ENCODE measurements at places on chromosomes 2 and 18.

- no peak for DNase-seq
Observed at GRCh38 chr2:47456851-47457250, 53.9 kb downstream of the MSH2 start.

GRCh38 chr2:15061268-15061667 lies 428.8 kb downstream of the LRATD1 start:
- DNase-seq, result no peak

DNA sequence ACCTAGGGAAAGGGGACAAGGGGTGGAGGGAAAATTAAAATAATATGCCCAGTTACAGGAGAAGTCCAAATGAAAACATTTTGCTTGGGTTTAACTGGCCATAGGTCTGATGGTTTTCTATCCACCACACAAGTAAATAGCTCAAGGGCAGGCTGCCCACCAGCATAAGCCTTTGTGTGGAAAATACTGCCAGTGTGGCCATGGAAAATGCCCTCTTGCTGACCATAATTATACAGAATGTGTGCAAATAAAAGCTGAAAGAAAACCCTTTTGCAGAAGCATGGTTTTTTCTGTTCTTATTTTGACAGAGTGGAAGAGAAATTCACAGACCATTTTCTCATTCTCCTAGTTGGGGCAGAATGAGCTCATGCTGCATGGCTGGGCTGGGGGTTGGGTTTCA lies 111.3 kb upstream of the SIX2 start:
- no peak for DNase-seq

GRCh38 chr2:136133586-136133985 lies 15.6 kb upstream of the CXCR4 start:
- no peak for DNase-seq

DNA sequence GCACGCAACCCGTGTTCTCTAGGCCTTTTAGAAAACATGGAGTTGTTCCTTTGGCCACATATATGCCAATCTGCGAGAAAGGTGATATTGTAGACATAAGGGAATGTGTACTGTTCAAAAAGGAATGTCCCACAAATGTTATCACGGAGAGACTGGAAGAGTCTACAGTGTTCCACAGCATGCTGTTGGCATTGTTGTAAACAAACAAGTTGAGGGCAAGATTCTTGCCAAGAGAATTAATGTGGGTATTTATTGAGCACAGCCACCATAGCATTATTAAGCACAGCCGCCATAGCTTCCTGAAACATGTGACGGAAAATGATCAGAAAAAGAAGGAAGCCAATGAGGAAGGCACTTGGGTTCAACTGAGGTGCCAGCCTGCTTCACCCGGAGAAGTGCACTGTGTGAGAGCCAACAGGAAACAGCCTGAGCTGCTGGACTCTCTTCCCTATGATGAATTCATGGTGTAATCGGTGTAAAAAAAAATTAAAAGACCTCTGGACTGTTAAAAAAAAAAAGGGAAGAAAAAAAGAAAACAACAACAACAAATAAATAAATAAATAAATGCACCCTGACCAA lies 29.0 kb upstream of the REL start:
- DNase-seq, result no peak

- peak; percentile 21 for DNase-seq
Observed at GRCh38 chr2:45993476-45993991, 303.7 kb upstream of the EPAS1 start.

GRCh38 chr18:43916984-43917383 lies 639.7 kb upstream of the SYT4 start:
- no peak for DNase-seq

GRCh38 chr2:126753501-126754212 lies 97.7 kb downstream of the GYPC start:
- DNase-seq, result no peak

DNA sequence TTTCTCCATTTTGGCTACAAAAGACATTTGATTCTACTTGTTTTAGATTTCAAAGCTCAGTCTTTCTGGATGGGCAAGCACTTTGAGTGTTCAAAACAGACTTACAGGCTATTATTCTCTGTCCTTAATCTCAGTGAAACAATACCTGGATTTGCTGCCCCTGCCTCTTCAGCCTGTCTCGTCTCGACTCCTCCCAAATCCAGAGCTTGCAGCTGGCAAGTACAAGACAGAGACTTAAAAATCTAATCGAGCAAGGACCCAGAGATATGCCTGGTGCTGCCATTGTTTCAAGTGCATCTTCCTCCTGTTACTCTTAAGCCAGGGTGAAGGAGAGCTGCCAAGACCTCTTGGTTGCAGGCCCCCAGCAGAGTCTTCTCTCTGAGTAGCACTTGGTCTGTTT lies 59.2 kb downstream of the LRRC30 start:
- DNase-seq, result no peak

GRCh38 chr2:164512871-164513270 lies 108.4 kb downstream of the GRB14 start:
- no peak for DNase-seq

- DNase-seq, result no peak
Observed at GRCh38 chr18:74841248-74841647, 243.6 kb downstream of the ZNF407 start.

DNA sequence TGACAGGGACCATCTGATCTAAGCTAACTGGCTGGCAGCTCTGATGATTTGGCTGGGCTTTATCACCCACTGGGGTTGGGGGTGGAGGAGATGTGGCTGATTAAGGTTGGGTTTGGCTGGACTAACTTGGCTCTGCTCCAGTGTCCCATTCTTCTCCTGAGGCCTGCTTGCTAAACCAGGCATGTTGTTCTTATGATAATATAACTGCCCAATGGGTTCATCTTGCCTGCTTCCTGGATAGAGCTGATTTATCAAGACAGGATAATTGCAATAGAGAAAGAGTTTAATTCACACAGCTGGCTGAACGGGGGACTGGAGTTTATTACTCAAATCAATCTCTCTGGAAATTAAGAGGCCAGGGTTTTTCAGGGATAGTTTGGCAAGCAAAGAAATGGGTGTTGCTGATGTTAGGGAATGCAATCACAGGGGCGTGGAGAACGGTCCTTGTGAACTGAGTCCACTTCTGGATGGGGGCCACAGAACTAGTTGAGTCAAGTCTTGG lies 150.4 kb downstream of the PTH2R start:
- DNase-seq, result no peak

DNA sequence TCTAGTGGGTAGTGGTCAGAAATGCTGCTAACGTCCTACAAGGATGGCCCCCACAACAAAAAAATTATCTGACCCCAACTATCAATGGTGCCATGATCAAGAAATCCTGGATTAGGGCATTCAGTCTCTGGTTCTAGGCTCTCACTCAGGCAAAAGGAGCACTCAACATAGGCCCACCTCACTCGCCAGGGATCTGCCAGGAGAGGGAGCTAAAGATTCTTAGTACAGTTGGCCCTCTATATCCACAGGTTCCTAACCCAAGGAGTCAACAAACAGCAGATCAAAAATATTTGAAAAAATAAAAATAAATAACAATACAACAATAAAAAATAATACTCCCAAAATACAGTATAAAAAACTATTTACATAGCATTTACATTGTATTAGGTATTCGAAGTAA lies 10.0 kb downstream of the SLC4A5 start:
- no peak for DNase-seq

DNA sequence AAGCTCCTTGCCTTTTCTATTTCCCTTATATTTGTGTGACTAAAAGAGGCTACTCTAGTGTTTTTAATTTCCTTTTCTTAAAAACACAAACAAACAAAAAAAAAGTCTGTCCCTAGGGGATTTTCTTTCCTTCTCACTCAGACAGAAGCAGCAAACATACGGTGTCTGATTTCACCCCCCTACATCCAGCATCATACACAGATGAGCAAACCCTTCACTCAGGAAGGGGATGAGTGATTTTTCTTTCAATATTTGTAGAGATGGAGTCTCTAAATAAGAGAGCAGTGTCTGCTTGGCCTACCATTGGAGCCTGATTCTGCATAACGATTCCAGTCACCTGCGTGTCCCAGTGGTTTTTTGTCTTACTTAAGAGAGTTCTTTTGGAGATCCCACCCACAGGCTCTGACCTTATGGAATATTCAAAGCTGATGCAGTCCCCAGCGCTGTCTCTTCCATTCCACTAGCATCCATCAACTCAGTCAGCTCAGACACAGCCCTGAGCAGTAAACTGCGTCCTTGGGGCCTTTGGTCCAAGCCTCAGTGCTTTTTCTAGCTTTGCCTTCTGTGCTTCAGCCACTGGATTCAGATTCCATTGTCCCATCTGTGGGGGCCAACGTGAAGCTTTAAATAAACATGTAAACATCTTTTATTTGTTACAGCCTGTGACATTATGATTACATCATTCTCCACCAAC lies 52.6 kb upstream of the TPO start:
- DNase-seq, result no peak

DNA sequence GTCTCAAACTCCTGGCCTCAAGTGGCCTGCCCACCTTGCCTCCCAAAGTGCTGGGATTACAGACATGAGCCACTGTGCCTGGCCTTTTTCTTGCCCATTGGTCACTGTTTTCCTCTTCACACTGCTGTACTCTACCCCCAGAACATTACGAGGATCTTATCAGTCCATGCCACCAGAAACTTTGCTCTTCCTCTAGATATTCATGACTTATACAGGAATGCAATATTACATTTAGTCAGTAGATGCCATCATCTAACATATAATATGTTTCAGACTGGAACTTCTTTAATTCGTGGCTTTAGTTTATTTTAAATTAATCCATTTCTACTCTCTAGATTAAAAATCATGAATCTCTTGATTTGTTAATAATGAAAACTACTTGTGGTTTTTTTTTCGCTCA lies 135.5 kb downstream of the COMMD1 start:
- no peak for DNase-seq

GRCh38 chr2:168245074-168245825 lies 2.1 kb downstream of the STK39 start:
- DNase-seq, result no peak

- DNase-seq, result no peak
Observed at GRCh38 chr2:70480468-70480867, 73.2 kb downstream of the TGFA start.

GRCh38 chr2:167733747-167734146 lies 513.6 kb downstream of the STK39 start:
- no peak for DNase-seq

- DNase-seq, result no peak
Observed at GRCh38 chr2:118761771-118762170, 85.7 kb downstream of the EN1 start.

GRCh38 chr2:233264667-233265066 lies 13.2 kb downstream of the ATG16L1 start:
- no peak for DNase-seq

DNA sequence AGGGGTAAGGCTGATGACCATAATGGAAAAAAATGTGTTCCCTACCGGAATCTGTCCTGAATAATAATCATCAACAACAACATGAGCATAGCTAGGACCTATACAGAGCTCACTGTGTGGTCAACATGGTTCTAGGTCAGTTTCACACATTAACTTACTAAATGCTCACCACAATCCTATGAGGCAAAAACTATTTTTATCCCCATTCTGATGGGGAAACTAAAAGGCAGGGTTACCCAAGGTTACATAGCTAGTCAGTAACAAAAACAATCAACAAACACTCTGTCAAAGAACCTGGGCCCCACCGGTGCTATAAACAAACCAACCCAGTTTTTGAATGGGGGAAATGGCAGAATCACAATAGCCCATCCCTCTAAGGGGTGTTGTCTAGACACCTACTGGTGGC lies 40.1 kb downstream of the AOX1 start:
- DNase-seq, result no peak

- DNase-seq, result no peak
Observed at GRCh38 chr2:186683341-186683740, 10.5 kb upstream of the FAM171B start.

GRCh38 chr2:226865273-226865672 lies 29.4 kb downstream of the RHBDD1 start:
- DNase-seq, result no peak

DNA sequence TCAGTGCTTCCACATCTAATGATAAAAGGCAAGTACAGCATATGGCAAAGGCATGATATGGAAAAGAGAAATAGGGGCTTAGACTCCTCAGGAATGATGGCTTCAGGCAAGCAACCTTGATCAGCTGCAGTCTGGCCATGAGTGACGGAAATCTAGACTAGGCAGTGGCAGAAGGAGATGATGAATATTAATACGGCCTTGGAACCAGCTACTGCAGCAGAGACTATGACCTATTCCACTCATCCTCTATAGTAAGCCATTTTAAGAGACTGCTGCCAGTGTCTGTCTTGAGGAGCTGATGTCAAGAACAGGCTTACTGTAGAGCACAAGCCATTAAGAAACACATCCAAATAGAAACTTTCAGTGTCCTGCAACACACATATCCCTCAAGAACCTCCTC lies 23.7 kb downstream of the ASXL2 start:
- no peak for DNase-seq

DNA sequence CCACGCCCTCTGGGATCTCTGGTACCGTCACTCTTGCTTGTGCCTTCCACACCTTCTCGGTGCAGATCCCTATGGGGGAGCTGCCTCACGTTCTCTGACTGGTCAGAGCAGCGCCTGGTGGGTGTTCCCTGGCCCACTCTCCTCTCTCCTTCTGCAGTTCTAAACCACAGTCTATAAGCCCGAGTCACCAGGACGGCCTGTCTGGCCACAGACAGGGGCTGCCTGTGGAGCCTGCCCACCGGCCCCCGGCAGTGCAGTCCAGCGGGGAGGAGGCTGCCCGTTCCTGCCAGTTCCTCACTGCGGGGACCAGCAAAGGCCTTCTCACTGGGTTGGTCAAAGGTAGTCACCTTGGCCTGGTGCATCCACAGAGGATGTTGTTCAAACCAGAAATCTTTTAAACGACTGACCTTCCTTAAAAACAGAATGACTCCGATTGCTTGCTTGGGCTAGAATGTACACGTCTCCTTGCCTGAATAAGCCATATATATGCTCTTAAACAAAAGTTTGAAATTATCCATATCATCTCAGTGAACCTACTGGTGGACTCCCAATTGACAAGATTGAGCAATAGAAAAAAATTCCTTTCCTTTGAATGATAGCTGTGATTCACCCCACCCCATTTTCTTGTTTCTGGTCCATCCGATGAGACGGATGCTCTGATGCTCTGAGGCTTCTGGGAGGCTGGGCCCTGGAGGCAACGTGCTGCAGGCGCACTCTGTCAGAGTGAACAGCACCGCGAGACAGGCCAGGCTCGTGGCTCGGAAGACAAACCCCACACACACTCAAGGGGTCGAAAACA lies 61.2 kb downstream of the RALBP1 start:
- DNase-seq, result no peak

- no peak for DNase-seq
Observed at GRCh38 chr2:119548516-119549120, 4.4 kb downstream of the CFAP221 start.

- no peak for DNase-seq
Observed at GRCh38 chr18:41324020-41324791, 630.8 kb upstream of the PIK3C3 start.
